ENCODE measurements at places on chromosomes 1 and 21. TPM values are rescaled to one million over a fixed set of nuclear protein-coding genes. Genes with fewer than 3 reads are reported as not detected.

CXADR gene
- total RNA-seq, result 18.3 TPM

DNA sequence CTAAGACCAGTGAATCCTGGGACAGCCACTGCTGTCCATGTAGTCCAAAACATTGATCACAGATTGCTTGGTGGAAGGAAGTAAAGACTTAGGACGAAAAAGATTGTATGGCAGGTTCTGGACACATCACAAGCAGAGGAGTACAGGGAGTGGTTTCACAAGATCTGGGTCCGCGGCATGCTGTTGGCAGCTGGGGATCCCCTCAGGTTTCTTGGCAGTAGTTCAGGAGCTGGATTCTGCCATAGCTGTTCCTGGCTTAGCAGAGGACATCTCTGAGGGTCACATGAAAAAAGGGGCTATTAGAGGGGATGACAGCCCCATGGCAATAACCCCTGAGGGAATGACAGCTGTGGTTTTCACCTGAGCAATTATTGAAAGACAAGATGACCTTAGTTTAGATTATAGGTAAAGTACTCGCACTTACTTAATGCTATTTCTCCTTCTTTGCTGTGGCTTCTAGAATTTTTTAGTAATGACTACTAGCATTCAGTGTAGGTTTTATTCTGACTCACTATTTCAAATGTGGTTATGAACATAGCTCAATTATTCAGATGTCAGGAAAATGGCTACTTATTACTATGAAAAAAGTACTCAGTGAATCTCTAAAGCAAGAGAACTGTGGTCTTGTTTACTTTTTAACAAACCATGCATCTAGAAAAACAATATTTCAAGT lies 8.2 kb downstream of the KRTAP27-1 start:
- DNase-seq, result peak; percentile 53

TEDDM1 gene
- total RNA-seq, result not detected

GRCh38 chr1:234835239-234835638 lies 225.3 kb upstream of the IRF2BP2 start:
- DNase-seq, result no peak

DNA sequence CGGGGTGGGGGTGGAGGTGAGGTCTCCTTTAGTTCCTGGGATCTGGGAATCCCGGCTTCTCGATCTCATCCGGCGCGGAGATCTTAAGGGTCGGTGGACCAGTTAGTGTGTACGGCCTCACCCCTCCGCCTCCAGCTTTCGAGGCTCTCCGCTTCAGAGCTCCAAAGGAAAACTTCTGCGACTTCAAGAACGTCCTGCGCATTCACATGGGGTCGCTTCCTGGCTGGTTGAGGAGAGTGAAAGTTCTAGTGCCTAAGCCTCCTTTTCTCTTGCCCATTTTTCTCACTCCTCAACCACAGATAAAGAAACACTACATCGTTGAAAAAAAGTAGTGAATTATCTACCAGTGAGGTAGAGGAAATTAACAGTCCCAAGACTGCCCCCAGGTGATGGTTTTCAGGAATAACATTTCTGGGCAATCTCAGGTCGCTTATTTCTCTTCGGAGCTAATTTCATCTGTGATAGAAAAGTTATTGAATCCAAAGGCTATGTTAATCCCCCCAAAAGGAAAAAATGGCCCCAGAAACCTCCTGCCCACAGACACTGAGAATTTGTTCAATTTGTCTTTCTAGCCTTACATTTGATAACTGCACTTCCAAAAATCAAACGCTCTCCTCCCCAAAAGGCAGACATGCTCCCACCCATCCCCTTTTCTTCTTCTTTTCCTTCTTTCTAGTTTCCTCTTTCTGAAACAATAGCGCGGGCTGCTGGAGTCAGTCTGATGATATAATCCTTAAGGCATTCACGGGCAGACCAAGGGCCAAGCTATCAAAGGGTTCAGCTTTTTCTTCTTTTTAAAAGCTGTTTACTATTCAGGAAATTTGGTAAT lies 20.6 kb upstream of the TBX15 start:
- peak; percentile 47 for DNase-seq

DNA sequence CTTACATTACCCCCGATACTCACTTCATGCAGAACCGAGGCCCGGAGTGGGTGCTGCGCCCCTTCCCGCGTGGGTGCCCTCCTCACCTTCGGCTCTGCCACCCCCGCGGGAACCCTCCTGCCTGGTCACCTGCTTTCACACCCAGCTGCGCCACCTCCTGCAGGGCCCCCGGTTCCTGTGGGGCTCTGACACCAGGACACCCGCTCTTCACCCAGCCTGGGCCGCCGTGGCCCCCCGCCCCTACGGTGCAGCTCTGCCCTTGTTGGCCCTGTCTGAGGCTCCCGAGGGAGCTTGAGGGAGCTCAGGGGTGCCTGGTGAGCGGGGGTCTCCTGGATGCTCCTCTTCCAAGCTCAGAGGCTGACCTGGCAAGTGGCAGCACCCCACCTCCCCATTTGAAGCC lies 19.0 kb downstream of the RRP1 start:
- DNase-seq, result no peak

- no peak for DNase-seq
These were observed 60.4 kb upstream of the HAO2 start for GRCh38 chr1:119308130-119308700.

ZBTB7B gene
- 26.2 TPM for total RNA-seq
